Dermis microvascular lymphatic vessel endothelial cell (primary cell): ENCODE measurements at places on chromosomes 4 and X.

- no peak for DNase-seq
Measured at GRCh38 chr4:37978248-37978924, 18.2 kb downstream of the PTTG2 start.

DNA sequence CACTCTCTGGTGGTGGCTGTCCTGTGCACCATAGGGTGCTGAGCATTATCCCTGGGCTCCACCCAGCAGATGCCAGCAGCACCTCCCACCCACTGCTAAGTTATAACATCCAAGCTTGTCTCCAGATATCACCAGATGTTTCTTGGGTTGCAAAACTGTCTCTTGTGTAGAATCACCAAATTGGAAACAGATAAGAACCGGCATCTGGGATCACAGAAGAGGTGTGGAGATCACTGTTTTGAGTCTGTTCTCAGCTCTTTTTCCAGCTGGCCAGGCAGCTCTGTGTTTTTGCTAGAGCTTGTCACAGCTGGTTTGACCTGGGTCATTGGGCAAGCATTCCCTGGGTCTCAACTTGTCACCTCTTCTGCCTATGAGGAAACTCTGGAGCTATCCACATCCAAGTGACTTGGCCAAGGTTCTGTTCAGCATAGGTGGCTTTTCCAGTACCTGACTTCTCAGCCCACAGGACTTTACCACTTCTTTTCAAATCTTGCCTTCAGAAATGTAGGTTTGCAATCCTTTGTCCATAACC lies 15.3 kb upstream of the PUDP start:
- no peak for DNase-seq

GRCh38 chr4:42750856-42751255 lies 94.0 kb upstream of the ATP8A1 start:
- no peak for DNase-seq

- DNase-seq = no peak
Measured at GRCh38 chr4:146450524-146450923, 71.2 kb downstream of the SLC10A7 start.

DNA sequence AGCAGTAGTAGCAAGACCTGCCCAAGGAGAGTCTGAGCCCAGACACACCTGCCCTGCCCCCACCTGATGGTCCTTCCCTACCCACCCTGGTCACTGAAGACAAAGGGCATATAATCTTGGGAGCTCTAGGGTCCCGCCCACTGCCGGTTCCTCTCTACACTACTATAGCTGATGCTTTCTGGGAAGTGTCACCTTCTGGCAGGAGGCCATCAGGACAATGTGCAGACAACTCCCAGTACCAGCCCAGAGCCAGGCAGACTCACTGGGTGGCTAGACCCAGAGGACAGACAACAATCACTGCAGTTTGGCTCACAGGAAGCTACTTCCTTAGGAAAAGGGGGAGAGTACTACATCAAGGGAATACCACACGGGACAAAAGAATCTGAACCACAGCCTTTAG lies 312.7 kb downstream of the SPRY1 start:
- no peak for DNase-seq

DNA sequence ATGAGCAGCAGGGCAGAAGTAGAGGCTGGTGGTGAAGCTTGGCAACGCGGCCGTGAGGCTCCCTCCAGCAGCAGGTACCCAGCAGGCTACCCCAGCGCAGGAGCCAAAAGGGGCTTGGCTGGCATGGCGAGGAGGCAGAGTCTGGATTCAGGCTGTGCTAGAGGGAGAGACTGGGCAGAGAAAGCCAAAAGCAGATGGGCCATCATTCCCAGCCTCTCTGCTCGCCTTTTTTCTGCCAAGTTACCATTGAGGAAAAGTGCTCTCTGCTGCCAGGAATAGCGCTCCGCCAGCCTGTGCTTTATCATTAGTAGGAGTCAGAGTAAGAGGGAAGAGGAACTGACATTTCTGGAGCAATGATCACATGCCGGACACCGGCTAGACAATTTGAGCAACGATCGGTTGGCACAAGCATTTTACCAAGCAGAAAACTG lies 28.7 kb upstream of the MAP3K15 start:
- DNase-seq = no peak

DNA sequence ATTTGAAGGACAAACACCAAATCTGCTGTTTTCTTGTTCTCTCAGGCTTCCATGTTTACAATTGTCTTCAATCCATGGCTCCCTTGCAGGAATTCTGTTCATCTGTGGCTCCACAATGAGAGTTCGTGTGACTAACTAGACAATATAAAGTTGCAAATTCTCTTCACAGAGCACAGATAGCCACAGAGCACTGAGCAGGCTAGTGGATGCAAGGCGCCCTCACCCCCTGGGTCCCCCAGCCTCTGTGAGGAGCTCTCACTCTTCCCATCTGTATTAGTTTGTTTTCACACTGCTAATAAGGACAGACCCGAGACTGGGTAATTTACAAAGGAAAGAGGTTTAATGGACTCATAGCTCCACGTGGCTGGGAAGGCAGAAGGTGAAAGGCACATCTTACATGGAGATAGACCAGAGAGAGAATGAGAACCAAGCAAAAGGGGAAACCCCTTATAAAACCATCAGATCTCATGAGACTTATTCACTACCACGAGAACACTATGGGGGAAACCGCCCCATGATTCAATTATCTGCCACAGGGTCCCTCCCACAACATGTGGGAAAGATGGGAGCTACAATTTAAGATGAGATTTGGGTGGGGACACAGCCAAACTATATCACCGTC lies 82.5 kb upstream of the STX18 start:
- DNase-seq = no peak

DNA sequence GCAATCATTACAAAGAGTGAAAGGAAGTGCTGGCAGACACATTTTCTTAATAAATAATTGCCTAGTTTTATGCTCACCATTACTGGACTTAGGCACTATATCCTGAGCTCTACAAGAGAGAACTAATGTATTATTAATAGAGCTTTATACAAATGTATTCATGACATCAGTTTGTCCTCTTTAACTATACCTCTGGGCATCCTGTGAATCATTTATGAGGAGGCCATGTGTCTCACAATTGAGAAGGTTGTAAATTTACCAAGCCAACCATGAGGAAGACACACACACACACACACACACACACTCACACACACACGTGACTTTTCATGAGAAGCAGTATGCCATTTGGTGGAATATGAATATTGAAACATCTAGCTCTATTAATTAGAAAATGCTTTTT lies 728.2 kb downstream of the ARAP2 start:
- DNase-seq = no peak

DNA sequence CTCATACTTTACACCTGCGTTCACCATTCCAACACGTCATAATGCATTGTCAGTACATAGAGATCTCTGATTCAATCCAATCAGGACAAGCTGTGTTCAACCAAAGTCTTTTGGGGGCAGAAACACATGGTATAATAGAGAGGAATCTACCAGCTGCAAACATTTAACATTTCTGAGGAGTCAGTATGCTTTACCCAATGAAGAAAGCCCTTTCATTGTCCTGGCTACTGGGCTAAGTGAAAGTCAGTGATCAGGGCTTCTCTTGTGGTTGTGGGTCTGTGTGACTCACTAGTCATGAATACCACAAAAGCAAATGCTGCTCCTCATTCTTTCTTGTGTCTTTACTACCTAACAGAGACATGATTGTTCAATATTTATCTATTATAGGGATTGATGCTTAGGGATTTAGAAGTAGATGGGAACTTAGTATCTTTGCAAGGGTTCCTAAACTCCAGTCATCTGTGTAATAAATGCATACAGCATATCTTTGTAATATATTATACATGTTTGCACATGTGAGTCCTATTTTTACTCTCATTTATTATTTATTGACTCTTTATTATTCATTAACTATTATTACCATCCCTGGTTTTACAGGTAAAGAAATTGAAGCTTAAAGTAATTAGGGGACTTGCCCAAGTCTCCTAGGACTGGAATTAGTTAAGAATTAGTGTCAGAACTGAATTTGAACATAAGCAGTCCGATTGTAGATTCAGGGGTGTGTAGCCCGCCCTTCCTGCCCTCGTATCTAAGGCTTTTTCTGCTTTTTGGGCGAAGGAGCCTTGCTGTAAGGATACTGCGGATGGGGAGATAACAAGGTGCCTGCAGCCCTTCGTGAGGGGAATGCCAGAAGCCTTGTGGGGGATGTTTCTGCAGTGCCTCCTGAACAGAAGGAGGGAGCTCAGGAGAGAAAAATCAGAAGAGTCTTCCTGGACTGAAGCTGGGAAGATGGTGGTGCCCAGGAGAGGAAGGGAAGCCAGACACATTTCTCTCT lies 353.1 kb upstream of the BOD1L1 start:
- no peak for DNase-seq

- no peak for DNase-seq
Measured at GRCh38 chrX:23195761-23196160, 138.9 kb upstream of the PTCHD1 start.

GRCh38 chr4:176641237-176641636 lies 151.5 kb downstream of the VEGFC start:
- DNase-seq = no peak

- no peak for DNase-seq
Measured at GRCh38 chr4:129364747-129365452, 268.9 kb downstream of the C4orf33 start.

DNA sequence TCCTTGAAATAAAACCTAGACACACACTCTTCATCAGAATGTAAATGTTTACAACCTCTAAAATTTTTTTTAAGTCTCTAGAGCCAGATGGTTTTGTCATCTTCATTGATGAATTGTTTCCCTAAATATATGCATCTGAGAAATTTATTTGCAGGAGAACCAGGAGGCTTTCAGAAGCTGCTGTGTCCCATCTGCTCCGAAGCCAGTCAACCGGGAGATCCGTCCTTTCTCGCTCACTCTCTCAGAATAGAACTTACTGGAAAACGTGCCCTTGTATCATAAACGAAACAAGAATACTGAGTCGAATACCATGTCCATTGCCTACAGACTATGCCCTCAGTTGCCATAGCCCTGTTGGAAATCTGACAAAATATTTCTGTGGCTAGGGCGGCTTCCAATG lies 103.5 kb downstream of the SLC34A2 start:
- DNase-seq = no peak
